ENCODE measurements at places on chromosomes 11 and 22.

- no peak for DNase-seq
Measured at GRCh38 chr11:10539339-10539738, 1.6 kb downstream of the RNF141 start.

DNA sequence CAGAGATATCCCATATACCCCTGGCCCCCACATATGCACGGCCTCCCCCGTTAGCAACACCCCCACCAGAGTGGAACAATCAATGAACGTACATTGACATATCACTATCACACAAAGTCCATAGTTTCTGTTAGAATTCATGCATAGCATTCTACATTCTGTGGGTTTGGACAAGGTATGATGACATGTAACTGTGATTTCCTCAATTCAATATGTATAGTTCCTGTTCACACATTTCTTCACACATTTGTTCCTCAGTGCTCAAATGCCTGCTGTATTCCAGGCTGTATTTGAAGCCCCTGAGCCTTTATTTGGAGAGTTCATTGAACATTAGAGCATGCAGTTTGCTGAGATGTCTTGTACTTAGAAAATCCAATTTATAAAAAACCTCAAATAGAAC lies 69.9 kb downstream of the PTPRJ start:
- no peak for DNase-seq

DNA sequence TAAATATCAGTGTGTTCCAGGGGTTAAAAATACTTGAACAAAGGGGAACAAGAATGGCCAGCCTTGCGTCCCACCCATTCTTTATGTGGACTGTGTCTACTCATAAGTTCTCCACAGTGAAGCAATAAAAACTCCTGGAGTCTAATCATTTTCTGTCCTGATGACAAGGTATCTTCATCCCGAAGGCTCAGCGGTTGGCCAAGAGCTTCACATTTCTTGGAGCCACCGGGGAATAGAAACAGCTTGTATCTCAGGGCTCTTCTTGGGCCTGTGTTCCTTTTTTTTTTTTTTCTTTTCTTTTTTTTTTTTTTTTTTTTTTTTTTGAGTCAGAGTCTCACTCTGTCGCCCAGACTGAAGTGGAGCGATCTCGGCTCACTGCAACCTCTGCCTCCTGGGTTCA lies 36.8 kb upstream of the ADORA2A start:
- DNase-seq = no peak

DNA sequence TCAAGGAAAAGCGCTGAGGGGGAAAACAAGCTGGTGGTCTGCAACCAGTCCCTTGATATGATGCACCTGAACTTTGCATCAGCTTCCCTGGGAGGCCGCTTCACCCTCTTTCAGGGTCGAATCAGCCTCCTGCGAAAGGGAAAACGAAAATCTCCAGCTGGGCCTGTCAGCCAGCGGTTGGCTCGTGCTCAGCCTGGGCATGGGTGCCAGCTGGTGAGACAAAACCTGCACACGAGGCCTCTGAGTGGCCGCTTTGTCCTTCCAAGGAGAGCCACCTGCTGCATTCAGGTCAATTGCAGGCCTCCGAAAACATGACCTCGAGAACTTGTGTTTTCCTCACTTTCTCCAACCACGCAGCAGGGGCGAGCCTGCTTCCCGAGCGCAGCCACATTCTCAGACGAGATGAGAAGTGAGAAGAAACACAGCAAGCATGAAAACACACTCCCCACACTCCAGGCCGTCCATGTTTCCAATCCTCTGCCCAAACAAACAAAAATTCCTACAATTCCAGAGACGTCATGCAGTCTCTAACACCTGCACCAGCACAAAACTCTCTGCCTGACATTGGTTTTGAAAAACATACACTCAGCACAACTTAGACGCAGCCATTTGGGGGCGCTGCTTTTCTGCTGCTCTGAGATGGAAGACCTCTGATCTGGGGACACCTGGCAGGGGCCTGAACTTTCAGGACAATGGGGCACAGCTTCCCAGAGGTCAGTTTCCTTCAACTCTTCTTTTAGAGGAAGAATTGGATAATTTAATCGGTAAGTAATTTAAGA lies 77.1 kb downstream of the DHCR7 start:
- peak; percentile 22 for DNase-seq

DNA sequence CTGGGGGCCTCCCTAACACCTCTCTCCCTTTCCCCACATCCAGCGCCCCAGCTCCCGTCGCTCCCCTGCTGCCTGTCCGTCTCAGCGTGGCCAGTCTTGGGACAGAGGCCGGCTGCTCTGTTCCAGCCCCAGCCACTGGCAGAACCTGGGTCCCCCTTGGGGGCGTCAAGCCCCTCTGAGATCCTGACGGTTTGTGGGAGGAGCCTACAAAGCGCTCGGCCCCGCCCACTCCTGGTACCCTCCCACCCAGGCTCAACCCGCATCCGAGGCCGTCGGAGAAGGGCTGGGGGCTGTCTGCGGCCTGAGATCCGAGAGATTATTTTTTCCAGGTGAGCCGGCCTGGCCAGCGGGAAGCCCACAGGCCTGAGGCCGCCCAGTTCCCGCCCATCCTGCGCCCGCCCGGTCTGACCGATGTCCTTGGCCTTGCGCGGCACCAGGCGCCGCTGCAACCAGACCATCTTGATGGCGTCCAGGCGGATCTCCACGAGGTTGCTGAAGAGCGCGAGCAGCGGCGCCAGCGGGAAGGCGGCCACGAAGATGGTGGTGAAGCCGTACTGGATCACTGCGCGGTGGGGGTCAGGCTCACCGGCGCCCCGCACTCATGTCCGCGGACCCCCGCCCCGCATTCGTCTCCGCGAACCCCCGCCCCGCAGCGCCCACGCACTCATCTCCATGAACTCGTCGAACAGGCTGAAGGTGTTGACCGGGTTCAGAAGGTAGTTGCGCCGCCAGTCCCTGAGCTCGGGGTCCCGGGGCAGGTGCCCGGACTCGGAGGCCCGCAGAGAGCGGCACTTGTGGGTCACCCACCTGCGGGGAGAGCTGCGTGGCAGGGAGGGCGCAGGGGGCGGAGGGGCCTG lies 5.5 kb upstream of the SIGIRR start:
- no peak for DNase-seq

GRCh38 chr11:17883946-17884345 lies 128.9 kb downstream of the SERGEF start:
- DNase-seq = no peak

DNA sequence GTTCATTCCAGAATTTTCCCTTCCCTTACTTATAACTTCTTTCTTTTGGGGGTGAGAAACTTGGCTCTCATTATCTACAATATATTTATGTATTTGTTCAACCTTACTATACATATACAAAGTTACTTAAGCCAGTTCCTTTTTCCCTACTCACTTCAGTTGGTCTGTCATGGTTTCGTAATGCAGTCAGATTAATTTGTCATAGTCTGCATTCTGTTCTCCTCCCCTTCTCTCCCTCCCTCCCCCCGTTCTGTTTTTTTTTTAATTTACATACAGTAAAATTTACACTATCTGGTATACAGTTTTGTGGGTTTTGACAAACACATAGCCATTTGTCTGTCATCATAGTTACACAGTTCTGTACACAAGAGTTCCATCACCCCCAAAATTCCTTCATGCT lies 71.8 kb upstream of the ADORA2A start:
- DNase-seq = no peak

- DNase-seq = no peak
Measured at GRCh38 chr22:38638728-38639127, 17.5 kb downstream of the FAM227A start.

DNA sequence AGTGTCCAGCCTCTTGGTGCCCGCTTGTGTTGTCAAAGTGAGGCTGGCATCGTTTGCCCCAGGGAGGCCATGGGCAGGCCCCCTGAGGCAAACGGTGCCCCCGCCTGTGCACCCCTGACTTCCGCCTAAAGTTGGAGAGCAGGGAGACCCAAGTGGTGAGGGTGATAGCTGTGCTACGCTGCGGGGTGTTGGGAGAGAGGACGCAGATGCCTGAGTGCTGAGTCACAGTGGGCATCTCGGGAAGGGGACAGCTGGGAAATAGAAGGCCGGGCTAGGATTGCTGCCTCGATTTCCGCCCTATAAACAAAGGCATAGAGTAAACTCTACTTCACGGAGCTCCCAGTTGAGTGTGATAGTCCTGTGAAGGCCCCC lies 5.8 kb downstream of the GRIK4 start:
- no peak for DNase-seq

DNA sequence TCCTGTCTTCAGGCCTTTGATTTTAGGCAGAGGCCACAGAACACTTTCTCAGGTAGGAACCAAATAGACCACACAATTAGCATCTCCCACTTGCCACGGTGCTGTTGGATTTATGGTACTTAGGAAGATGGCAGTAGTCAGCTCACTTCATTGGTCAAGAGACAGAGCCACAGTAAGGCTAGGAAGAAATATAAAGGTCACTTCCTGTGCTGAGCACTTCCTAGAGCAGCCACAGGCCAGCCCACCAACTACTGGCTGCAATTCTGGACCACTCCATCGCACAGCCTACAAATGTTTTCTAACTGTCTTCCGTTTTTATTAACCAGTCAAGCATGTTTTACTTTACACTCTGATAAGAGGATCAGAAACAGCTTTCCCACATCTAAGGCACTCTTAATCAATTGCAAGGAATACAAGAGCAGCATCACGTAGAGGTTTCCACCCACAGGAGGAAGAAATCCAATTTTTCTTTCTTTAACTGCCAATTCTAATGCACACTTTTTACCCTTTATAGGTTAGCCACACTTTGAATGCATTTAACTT lies 54.7 kb downstream of the ABTB2 start:
- no peak for DNase-seq

- peak; percentile 69 for DNase-seq
Measured at GRCh38 chr11:12287374-12288211, 89.8 kb upstream of the PARVA start.

DNA sequence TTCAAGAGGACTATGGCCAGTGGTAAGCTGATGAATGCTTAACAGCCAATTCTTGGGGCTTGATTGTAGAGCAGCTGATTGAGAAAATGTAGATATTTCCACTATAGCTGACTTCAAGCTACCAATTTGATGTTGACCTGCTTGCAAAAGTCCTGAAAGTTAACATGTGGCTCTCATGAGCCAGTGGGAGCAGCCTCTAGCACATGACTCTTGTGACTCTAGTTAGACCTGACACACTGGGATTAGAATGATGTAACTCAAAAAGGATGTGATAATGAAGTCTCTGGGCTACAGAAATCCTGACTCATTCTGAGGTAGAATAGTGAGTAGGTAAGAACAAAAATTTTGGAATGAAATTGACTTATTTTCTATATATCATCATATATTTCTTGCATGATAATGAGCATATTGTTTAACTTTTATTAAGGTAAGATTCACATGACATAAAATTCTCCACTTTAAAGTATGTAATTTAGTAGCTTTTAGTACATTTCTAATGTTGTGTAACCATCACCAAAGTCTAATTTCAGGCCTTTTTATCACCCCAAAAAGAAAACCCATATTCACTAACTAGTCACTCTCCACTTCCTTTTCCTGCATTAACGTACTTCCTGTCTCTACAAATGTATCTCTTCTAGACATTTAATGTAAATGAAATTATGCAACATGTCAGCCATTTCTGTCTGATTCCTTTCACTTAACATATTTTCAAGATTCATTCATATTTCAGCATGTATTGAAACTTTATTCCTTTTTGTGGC lies 16.1 kb upstream of the OR52H1 start:
- no peak for DNase-seq

- no peak for DNase-seq
Measured at GRCh38 chr11:528815-529727, 6.3 kb downstream of the HRAS start.

DNA sequence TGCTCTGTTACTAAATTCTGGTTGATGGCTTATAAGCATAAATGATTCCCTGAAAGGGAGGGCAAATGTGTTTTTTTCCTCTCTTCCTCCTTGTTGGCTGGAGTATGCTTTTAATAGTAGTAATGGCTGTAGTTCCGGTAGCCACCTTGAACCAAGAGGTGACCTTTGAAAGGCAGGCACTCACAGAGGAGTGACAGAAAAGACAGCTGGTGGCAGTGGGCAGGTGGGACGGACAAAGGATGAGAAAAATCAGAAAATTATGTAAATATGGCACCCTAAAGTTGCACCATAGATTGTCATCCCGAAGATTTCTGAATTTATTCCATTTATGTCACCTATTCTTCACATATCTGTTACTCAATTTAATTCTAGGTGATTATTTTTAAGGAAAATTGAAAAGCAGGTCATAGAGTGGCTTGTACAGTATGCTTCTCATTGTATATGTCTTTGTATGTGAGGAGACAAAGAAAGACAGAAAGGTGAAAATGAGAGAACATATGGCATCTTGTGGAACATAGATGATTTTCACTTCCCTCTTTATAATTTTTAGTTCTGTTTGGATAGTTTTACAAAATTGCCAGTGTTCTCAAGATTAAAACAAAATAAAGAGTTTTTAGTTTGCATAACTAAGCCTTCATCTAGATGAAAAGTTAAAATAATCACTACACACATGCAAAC lies 17.0 kb downstream of the CASP12 start:
- DNase-seq = no peak

- no peak for DNase-seq
Measured at GRCh38 chr11:111361874-111362273, 17.2 kb downstream of the POU2AF1 start.

DNA sequence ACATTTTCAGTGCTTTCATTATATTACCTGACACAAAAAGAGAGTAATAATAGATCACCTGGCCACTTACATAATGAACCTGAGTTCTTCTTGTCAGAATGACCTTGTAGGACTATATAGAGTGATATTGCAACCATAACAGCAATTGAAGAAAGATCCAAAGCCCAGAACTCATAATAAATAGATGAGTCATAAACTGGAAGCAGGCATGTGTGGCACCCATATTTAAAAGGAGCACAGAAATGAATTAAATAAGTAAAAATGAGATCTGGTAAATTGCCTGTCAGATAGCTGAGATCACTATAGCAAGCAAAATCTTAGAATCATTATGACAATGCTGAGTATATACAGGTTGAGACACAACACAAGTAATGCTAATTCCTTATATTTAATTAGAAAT lies 331.8 kb downstream of the AASDHPPT start:
- no peak for DNase-seq

DNA sequence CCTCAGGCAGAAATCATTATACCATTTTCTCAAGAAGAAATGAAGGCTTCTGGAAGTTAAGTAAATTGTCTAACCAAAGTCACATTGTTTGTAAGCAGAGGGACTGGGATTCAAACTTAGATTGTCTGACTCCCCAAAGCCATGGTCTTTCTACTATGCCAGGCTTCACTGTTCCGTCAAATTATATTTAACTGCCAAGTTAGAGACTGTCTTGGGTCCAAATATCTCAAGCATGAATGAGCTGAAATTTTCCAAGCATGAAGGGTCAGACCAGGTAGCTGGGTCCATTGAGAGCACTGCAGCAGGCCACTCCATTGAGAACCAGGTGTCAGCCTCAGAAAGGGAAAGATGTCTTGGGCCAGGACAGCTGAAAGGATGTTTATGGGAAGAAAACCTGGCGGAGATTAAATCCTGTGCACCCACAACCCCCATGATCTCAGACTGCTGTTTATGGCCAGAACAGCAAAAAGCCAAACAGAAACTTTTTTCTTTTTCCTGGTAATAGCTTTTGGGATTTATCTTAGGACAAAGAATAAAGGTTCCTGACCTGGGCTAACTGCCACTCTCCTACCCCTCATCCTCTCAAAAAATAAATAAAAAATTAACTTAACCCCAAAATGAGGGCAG lies 612.3 kb downstream of the INSC start:
- DNase-seq = no peak
